IMR-90 (cell line): ENCODE measurements at places on chromosomes 2 and 18. TPM values are rescaled to one million over a fixed set of nuclear protein-coding genes. Genes with fewer than 3 reads are reported as not detected.
A peak's percentile ranks its signal among the peaks of the same experiment; 100 is the strongest.

The QPCT gene
- 2.2 TPM in 2 replicates for total RNA-seq

- no peaks in the 10 kb centered on the region for H3K4me1 ChIP-seq
- no peak overlapping the region for H3K27ac ChIP-seq
- H3K4me3 ChIP-seq, result no peak overlapping the region
- no peaks in the 10 kb centered on the region for H3K36me3 ChIP-seq
Observed at GRCh38 chr18:53941601-53942338, 282.7 kb downstream of the MBD2 start.

The RAD51AP2 gene
- not detected in 2 replicates for total RNA-seq

The OR6B2 gene
- not detected in 2 replicates for total RNA-seq

GRCh38 chr2:79985571-79985970, 319.0 kb downstream of the LRRTM1 start:
- H3K4me3 ChIP-seq, result no peak overlapping the region
- no peaks in the 10 kb centered on the region for H3K36me3 ChIP-seq
- H3K4me1 ChIP-seq, result no peaks in the 10 kb centered on the region; the same call in 1 of the 2 replicates
- H3K27me3 ChIP-seq, result no peaks in the 10 kb centered on the region

GRCh38 chr18:74488864-74489263, 7.3 kb upstream of the CNDP2 start:
- H3K4me3 ChIP-seq, result no peak overlapping the region
- H3K4me1 ChIP-seq, result no peaks in the 10 kb centered on the region
- H3K27ac ChIP-seq, result no peak overlapping the region

The SLC16A14 gene
- 0.56 and 0.90 TPM in 2 replicates for total RNA-seq

- H3K4me3 ChIP-seq, result no peak overlapping the region
- no peak overlapping the region for H3K27ac ChIP-seq
- DNase-seq, result peak; percentile 61
- no peaks in the 10 kb centered on the region for H3K27me3 ChIP-seq
Observed at GRCh38 chr2:168233726-168234406, 13.5 kb downstream of the STK39 start.

The CNDP1 gene
- total RNA-seq, result not detected in 2 replicates

The IGFBP5 gene
- total RNA-seq, result 392 and 433 TPM in 2 replicates

- no peak overlapping the region for H3K27ac ChIP-seq
- 0 out of 2 replicates have a peak, but pooled peaks cover 2% of the 10 kb centered on the region for H3K4me1 ChIP-seq
- no peaks in the 10 kb centered on the region for H3K36me3 ChIP-seq
- peak overlapping the region; percentile 39 for H3K4me3 ChIP-seq
Observed at GRCh38 chr2:181657379-181657778, 474 bp upstream of the CERKL start.

DNA sequence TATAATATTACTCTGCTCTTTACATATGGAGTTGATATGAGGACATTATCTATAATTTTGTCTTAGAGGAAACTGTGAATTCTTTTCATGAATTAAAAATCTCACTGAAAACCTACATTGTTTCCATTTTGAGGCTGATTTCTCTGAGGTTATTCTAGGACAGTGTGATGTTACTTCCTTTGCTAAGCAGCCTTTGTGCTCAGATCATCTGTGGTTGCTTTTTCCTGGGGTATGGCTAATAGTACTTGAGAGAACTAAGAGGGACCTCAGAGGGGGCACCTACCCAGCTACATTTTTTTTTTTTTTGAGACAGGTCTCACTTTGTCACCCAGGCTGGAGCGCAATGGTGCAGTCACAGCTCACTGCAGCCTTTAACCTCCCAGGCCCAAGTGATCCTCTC, 8.7 kb upstream of the MPP4 start:
- H3K27me3 ChIP-seq, result no peaks in the 10 kb centered on the region
- DNase-seq, result no peak
- no peaks in the 10 kb centered on the region for H3K4me1 ChIP-seq
- H3K36me3 ChIP-seq, result peaks cover 18% of the 10 kb centered on the region
- H3K27ac ChIP-seq, result no peak overlapping the region
- H3K4me3 ChIP-seq, result no peak overlapping the region

DNA sequence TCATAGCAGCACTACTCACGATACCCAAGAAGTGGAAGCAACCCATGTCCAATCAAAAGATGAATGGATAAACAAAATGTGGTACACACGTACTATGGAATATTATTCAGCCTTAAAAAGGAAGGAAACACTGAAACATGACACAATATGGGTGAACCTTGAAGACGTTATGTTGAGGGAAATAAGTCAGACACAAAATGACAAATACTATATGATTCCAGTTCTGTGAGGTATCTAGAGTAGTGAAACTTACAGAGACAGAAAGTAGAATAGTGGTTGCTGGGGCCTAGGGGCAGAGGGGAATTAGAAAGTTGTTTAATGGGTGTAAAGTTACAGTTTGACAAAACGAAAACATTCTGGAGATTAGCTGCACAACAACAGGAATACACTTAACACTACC, 24.7 kb downstream of the TLK1 start:
- H3K27ac ChIP-seq, result no peak overlapping the region
- H3K4me3 ChIP-seq, result no peak overlapping the region
- no peaks in the 10 kb centered on the region for H3K27me3 ChIP-seq
- DNase-seq, result no peak

DNA sequence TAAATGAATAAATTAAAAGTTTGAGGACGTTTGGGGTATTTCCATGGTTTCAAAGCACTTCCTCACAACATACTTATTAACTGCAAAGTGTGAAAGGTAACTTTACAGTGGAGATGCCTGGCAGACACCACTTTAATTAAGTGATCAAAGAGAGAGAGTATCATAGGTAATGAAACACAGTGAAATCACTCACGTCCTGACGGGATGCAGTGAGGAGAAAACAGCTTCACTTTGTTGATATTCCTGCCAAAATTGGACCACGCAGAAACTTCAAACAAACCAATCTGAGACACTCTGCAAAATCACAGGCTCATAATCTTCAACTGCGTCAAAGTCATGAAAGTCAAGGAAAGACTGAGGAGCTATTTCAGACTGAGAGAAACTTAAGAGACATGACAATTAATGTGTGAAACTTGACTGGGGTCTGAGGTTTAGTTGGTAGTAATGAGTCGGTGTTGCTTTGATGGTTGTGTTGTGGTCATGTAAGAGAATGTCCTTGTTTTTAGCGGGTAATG, 66.0 kb upstream of the ITGB6 start:
- H3K27me3 ChIP-seq, result no peaks in the 10 kb centered on the region
- DNase-seq, result no peak
- no peak overlapping the region for H3K4me3 ChIP-seq
- no peak overlapping the region for H3K27ac ChIP-seq

DNA sequence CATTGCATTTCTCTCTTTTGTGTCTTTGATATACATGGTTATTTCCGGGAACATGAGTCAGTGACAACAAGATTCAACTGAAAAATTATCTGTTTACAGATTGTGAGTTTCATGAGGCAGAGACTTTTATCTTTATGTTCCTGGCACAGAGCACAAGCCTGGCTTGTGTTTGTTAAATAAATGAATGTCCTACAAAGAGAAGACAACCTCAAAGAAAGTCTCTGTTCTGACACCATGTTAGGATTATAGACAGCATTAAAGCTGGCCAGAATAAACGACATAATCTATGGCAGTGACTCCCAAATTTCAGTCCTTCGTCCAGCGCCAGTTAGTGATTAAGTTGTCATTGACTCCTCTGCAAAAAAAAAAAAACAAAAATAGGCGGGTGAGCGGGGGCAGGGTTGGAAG, 97.4 kb upstream of the DNAJC10 start:
- no peak overlapping the region for H3K27ac ChIP-seq
- no peaks in the 10 kb centered on the region for H3K27me3 ChIP-seq
- H3K36me3 ChIP-seq, result no peaks in the 10 kb centered on the region
